Omental fat pad (tissue), 4 donors: ENCODE measurements at places on chromosomes 3 and 15. TPM values are rescaled to one million over a fixed set of nuclear protein-coding genes. Genes with fewer than 3 reads are reported as not detected.

FGF7 gene
- 115 TPM for total RNA-seq

DNA sequence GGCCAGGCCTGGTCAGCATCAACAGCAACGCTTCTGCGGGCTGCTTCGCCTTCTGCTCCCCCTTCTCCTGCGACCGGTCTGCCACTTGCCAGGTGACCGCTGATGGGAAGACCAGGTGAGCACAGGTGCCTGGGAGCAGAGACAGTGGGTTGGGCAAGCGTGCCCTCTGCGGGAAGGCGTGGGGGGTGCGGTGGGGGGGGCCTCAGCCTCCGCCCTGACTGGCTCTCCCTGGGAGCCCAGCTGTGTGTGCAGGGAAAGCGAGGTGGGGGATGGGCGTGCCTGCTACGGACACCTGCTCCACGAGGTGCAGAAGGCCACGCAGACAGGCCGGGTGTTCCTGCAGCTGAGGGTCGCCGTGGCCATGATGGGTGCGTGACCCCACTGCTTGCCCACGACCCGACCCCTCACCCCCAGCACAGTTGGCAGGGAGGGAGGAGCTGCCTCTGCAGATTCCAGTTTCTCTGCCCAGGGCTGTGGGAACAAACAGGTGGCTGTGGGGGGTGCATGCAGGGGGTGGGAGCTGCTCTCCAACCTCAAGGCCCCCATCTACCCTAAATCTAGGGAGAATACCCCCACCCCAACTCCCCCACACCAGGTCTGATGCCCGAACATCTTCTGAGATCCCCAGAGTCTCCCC is 8.8 kb downstream of the STAB1 start:
- DNase-seq = no peak

DNA sequence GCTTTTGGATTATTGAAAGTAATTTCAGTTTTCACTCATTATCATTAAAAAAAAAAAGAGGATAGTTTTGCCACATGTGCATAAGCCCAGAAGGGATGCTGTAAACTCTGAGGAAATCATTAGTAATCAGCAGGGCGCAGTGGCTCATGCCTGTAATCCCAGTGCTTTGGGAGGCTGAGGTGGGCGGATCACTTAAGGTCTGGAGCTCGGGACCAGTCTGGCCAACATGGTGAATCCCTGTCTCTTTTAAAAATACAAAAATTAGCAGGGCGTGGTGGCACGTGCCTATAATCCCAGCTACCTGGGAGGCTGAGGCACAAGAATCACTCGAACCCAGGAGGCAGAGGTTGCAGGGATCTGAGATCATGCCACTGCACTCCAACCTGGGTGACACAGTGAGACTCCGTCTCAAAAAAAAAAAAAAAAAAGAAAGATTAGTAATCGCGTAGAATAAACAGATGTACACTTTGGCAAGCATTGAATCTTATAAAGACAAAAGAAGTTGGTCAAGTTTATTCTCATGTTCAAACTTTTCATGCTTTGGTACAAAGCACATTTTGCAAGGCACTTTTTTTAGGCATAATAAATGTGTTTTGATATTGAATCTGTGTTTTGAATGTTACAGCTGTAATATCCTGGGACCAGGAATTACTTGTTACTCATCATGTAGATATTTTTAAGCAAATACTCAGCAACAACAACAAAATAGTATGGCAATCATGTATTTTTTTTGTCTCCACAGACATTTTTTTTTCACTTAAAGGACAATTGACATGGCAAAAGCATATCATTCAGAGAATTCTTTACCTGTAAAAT is 93.2 kb upstream of the AGTR1 start:
- DNase-seq = no peak

DNA sequence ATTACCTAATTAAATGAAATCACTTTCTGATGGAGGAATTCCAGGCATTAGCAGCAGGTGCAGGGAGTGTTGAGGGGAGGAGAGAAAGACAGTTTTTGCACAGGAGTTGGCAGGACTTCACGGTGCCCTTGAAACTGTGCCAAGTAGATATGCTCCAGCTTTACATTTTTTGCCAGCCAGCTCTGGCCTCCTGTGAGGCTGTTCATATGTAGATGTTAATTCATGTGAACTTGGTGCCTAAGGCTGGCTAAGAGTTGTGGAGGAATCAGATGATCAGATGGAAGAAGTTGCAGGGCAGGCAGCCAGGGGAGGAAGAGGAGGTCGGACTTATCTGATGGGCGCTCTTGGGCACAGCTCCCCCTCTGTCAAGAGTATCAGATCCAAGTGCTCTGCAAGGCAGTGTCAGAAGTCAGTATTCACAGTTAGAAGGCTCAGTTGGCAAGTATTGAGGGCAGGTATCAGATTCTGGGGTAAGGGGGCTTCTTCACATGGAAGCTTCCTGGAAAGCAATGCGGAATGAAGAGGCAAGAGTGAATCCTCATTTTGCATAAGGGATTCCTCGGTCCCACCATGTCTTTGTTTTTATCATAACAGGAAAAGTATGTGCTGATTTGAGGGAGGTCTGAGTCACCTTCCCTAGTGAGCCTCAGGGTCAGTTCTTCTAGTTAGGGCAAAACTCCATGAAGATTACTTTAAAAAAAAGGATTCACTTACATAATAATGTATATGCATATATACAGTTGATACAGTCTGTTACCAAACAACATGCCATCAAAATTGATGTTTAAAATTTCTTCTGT is 172.6 kb upstream of the UMPS start:
- DNase-seq = no peak

CFAP92 gene
- total RNA-seq = not detected
